Stimulated activated CD4-positive, alpha-beta T cell treated with anti-CD3 and anti-CD28 coated beads, Interleukin-1b, Interleukin-23, amount 100 ng/mL, for 1 hour (primary cell): ENCODE measurements at places on chromosomes 1 and 21.

DNA sequence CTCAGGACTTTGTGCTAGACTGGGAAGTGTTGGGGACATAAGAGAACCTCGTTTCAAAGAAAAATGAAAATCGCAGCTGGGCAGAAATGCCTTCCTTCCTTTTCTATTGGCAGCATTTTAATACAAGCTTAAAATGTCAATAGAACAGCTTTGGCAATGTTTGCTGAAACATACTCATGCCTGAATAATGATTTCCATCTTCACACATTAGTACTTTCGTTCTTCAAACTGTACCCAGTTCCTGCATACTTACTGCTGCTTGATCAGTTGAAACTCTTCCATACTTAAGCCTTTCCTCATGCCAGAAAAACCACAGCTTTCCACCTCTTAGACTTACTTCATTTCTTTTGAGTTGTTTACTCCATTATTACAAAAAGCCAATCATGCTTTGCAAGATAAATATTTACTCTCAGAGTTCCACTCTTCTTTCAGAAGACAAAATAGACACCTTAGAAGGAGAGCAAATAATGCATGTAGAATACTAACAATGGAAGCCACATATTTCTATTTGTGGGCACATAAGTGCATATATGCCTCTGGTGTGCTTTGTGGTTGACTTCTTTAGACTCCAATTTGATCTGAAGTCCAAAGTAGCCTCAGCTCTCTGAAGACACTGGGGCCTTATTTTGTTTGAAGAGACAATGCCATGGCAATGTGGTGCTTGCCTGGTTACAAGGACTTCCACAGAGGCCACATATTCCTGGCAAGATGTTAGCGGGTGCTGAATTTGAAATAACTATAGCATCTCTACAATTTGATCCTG is 22.7 kb upstream of the CD55 start:
- DNase-seq = no peak

DNA sequence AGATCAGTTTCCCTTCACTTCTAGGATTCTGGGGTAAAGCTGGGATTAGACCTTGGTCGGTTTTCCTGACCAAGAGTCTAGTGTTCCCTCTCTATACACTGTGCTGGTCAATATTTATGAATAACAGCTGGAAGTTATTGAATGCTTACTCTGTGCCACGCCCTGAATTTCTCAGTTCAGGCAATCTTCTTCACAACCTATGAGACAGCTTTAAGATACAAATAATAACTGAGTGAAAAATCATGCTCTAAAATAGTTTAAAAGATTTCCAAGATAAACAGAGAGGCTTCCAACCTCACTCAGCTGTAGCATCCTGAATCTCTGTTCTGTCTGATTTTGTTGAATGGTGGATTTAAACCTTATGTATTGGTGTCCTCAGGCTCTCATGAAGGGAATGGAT is 72.2 kb downstream of the GNG12 start:
- no peak for DNase-seq

- DNase-seq = no peak
Measured at GRCh38 chr21:28763809-28764418, 228.8 kb downstream of the LTN1 start.

DNA sequence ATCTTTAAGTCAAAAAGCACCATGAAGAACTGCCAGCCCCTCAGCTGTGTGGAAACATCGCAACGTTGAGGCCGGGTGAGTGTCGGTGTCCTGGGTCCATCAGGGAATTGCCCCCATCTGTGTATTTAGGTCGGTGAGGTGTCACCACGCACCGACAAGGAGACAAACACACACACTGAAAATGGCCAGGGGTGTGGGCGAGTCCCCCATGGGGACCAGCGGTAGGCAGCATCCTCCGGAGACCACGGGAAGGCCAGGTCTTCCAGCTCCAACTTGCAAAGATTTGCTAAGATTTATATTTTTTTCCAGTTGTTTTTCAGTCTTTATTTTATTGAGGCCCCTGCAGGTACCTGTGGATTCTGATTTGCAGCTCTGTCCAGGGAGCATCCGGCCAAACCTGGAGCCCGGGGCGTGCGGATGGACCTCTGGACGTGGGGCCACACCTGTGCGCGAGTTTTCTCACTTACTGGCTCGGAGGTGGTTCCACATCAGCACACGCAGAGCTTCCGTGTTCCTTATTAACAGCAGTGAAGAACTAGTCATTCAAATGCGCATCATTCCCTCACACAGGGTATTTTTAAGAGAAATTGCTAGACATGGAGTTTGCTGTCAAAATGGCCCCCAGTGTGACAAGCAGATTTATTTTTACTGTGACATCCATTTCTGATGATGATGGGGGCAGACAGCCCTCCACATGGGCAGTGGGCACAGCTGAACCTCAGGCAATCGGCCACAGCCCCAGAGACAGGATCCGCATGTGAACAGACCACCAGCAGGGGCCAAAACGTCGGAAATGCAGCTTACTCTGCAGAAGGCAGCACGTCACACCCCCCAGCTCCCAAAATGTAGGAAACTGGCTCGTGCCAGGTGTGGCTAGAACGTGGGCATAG is 17.2 kb upstream of the SLC19A1 start:
- no peak for DNase-seq

DNA sequence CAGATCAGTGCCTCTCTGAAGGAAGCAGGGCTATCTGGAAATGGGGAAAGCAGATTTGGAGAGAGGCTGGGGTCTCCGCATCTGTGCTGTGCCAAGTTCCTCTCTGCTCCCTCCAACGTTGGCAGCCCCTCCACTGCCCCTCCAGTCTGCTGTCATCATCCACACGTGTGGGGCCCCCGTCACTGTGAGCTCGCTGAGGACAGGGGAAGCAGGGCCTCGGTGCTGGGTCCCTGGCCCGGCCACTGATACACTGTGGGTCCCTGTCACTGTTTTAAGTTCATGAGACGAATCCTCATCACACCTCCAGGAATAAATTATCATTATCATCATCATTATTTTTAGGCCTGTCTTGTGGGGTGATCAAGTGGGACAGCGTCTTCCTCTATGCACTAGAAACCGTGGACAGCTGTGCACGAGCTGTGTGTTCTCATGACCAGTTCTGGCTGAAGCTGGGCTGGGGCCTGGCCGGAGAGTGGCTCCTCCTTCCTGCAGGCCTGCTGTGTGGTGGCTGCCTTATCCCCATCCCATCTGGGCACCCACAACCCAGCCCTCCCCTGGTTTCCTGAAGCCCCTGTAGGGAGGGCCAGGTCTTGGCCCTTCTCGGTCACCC is 52.2 kb downstream of the DMRTB1 start:
- no peak for DNase-seq
